ENCODE measurements at places on chromosomes 4 and X.

GRCh38 chrX:154742613-154743012 is 8.3 kb downstream of the GAB3 start:
- DNase-seq = no peak

GRCh38 chr4:151049430-151049884 is 34.4 kb upstream of the LRBA start:
- no peak for DNase-seq

DNA sequence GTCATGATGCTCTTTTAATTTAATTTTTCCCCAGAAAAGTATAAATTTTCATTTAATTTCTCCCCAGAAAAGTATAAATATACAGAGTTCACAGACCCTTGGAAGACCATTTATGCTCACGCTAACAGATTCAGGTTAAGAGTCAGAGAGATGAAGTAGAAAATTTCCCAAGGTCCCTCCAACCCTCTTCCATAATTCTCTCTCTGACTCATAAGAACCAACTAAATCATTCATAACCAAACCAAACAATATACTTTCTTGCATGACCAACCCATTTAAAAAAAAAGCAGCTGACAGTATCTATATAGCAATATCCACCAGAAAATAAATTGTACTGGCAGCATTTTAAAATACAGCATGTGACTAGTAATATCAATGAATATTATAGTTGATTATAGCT is 3.9 kb downstream of the KLHL8 start:
- no peak for DNase-seq

- DNase-seq = no peak
Measured at GRCh38 chr4:36317721-36318120, 36.3 kb downstream of the DTHD1 start.

DNA sequence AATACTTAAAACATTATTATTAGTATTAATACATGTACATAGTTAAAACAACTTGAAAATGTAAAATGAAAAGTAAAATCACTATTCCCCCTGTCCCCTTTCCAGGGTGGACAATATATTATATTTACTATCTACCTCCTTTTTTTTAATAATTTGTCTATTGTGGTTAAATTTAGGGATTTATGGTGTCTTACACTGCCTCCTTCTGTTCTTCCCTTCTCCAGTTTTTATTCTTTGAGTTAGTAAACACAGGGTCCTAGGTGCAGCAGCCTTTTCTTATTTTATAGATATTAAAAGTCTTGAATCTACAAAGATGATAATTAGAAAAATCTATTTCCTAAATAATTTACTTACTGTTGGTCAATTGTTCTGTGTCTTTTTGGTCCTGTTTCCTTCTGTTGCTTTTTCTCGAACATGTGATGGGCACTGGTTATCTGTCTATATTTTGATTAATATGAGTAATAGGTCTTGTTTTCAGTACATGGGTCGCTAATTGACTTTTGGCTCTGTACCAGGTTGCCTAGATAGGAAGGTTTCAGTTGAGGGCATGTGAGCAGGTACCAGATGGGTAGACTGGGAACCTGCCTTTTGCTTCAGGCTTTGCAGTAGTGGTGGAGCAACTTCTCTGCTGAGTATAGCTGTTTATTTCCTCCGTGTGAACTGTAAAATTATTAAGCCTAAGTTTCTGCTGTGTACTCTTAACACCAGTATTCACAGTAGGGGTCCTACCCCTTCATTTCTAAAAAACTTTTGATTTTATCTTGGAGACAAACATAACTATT is 1.1 kb downstream of the NUDT9 start:
- peak; percentile 24 for DNase-seq

- no peak for DNase-seq
Measured at GRCh38 chr4:19780871-19781270, 470.8 kb upstream of the SLIT2 start.

GRCh38 chrX:47221756-47222155 is 3.3 kb downstream of the CDK16 start:
- DNase-seq = no peak

- DNase-seq = no peak
Measured at GRCh38 chrX:39808471-39808917, 289.3 kb downstream of the BCOR start.

DNA sequence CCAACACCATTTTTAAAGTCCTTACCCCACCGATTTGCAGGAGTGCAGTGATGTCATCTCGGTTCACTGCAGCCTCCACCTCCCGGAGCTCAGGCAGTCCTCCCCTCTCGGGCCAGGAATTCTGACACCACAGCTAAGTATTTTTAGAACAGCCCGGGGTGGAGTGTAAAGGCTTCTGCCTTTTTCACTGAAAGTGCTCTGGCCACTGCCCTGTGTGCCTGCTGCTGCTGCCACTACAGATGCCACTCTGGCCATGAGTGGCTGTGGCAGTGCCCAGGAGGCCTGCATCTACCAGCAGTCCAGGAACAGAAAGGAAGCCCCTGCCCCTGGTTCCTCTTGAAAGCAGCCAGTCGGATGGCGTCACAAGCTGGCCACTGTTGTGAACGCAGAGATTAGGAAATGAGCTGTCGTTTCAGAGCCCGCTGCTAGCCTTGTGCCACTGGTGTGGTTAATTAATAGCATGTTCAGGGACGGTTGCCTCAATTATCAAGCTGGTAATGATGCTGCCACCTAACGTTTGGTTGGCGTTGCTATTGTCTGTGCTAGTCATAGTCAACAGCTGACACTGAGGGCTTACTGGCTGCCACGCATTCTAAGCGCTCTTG is 23.6 kb upstream of the TBC1D14 start:
- DNase-seq = peak; percentile 92

- no peak for DNase-seq
Measured at GRCh38 chr4:25756503-25756902, 100.9 kb downstream of the SLC34A2 start.

DNA sequence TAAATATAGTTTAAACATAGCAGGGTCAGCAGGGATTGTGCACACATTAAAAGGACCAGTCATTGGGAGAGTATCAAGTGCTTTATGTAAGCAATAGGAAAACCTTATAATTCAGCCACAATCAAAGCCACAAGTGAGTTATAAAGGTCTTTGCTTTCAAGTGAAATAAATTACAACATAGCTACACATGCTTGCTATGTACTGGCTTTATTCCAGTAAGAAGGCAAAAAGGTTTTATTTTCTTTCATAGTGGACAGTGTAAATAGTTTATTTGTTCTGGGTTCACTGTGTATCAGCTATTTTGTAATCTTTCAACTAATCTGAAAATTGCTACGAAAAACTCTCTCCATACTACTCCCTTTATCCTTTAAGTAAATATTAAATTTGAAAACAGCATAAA is 691.4 kb downstream of the PCDH7 start:
- DNase-seq = no peak

Measured in pons (tissue), 1 donor.